Stimulated activated CD8-positive, alpha-beta memory T cell treated with anti-CD3 and anti-CD28 coated beads, Interleukin-2, amount 100 ng/mL, for 1 hour (primary cell): ENCODE measurements at places on chromosomes 6 and 20.

DNA sequence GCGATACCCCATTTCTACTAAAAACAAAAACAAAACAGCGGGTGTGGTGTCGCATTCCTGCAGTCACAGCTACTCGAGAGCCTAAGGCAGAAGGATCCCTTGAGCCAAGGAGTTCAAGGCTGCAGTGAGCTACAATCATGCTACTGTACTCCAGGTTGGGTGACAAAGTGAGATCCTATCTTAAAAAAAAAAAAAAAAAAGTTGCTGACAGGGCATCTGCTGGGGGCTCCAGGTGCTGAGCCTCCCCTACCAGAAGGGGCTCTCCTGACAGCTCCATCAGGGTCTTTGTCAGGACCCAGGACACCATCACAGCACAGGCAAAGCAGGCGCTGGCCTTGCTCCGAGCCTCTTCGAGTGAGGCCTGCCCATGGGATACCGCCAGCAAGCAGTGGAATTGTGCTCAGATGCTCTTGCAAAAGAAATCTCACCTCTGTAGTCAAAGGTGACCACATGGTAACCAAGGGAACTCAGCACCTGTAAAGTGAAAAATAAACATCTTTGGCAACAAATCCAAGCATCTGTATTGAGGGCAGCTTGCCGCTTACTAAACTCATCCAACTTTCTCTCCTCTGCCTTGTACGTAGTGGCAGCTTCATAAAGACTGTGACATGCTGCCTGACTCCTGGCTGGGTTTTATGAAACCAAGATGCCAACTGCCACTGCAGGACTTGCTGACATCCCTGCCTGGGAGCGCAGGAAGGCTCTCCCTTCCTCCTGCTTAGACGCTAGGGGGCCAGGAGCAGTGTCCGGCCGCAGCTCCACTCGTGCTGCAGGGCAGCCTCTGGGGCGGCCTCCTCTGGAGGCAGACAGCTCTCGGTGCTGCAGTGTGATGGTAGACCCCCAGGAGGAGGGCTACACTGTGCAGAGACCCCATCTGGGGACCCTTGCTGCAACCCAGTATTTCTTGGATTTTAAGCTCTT is 66.9 kb downstream of the PYGB start:
- no peak for DNase-seq

DNA sequence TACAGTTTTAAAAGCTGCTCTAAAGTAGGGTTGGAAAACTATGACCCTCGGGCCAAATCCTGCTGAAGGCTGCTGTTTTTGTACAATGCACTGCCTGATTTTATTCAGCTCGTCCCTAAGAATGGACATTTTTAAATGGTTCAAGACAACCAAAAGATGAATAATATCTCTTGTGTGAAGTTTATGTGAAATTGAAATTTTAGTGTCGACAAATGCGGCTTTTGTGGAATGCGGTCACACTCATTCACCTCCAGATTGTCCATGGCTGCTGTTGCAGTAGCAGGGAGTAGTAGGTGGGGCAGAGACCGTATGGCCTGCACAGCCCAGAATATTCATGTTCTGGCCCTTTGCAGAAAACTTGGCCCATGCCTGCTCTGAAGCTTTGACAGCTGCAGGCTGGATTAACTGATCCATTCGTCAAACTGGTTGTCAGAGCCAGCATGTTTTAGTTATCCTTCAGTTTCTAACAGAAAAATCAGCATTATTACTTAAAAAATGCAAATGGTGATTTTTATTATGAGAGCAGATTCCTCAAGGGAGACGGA is 91.6 kb downstream of the PSMG4 start:
- DNase-seq: no peak

- DNase-seq: no peak
Observed at GRCh38 chr6:37131104-37131959, 38.6 kb upstream of the PIM1 start.

DNA sequence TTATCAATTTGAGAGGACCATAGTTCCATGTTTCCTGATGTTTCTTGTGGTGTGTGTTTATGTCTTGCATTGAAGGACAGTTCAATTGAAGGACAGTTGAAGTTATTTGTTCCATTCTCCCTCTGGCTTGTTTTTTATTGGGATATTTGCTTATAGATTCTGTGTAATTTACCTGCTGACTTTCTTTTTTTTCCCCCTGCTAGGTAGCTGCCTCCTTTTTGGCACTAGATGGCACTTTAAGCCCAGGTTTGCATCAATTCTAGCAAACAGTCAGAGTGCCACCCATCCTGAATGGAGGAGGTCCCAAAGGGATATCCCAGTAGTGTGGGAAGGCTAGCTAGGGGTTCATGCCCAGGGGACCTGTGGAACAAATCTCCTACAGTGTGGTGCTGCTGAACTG is 78.1 kb downstream of the CFAP61 start:
- no peak for DNase-seq

DNA sequence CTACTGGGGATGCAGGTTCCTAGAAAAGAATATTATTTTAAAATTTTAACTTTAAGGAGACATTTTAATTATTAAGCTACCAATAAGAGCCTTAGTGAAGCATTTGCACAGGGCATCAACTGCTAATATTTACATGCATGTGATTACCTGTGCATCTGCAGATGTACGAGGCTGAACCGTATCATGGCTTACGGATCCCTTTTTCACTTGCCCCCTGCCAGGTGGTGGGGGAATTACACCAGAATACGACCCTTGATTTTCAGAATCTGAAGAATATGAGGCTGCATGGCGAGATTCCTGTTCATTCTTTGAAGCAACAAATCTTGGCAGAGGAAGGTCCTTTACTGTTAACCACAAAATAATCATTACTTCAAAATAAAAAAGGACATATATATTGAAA is 42.7 kb downstream of the REPS1 start:
- no peak for DNase-seq

DNA sequence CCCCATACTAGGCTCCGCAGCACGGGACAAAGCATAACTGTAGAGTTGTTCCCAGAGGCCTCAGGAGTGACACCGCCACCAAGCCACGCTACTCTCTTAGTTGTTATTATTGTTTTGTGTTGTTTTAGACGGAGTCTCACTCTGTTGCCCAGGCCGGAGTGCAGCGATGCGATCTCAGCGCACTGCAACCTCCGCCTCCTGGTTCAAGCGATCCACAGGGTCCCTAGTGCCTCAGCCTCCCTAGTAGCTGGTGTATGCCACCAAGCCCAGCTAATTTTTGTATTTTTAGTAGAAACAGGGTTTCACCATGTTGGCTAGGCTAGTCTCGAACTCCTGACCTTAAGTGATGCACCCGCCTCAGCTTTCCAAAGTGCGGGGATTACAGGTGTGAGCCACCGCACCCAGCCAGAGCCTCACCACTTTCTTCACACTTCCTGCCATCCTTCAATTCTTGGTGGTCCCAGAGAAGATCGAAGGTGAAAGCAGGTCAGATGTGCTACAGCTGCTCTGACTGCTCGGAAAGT is 11.8 kb downstream of the RPL7L1 start:
- DNase-seq: no peak

DNA sequence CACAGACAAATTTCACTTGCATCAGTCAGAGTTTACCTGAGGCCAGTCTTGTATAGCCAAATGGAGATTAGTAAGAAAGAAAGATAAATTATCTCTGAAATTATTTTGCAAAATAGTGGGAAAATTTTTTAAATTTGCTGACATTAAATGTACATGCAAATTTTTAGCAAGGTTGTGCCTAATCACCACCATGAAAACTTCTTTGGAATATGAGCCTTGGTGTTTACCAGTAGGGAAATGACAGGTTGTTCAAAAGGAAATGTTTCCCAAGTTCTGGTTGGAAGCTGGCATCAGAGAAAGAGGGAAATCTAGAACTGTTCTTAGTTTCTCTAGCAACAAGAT is 34.4 kb upstream of the LOC128125822 start:
- DNase-seq: no peak
